ENCODE measurements at places on chromosomes 6 and 20.

DNA sequence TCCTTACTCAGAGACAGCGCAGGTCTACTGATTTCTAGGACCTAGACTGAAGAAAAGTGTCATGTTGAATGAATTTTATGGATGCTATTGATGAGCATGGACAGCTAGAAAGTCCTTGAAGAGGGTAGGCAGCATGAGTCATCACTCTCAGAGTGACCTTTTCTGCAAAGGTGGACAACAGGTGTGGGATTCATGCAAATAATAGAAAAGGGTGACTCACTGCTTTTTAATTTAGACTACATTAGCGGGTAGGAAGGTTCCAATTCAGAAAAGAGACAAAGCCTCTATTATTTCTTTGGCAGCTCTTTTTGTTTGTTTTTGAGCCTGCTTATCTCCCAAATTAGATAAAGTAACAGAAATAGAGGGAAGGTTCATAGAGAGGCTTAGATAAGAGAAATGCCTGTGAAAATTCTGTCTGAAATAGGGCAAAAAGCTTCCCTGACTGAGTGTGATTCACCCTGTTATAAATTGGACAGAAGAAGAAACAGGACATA lies 191.4 kb downstream of the TENT5A start:
- DNase-seq = no peak

DNA sequence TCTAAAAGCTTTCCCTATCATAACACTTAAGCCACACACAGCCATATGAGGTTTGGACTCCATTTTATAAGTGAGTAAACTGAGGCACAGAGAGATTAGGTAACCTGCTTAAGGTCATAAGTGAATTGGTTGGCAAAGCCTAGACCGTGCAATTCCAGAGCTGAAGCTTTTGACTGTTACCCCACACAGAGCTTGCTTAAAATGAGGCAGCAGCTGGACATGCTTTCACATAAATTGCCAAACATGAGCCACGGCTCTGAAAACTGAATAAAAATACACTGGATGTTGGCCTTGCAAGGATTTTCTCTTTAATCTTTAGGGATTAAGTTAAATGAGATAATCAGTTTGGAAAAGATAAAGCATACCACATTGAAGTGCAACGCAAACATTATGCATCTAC lies 2.5 kb downstream of the RIPOR2 start:
- DNase-seq = no peak

DNA sequence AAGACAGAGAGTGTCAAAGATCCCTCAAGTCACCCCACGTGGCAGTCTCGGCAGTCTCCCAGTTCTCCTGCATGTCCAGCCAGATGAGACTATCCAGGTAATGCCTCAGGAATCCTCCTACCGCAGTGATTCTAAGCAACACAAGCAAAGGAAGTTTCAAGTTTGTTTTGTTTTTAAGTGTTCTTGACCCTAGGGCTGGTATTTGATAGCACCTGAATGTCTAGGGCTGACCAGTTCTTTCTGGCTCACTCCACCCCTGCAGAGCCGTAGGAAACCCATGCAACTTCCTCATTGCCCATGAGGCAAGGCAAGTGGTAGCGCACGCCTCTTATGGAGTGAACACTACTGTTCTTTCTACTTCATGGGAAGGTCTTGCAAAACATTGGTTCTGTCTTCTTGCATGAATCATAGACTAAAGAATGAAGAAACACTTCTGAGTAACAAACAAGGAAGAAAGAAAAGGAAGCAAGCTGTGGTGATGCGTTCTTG lies 24.8 kb upstream of the FOXQ1 start:
- no peak for DNase-seq

DNA sequence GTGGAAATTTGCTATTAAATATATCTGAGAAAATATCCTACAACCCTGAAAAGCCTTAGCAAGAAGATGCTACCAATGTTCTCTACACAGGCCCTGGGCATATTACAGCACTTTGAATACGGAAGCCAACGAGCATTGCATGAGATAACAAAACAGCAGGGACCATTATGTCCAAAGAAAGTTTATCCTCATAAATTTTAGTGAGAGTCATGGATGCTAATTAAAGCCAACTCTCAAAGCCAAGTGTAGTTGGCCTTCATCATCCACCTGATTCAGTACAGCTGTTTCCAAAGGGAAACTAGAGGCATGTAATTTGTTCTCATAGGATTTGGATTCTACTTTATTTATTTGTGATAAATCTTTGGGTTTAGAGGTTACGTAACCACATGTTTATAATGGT lies 564.8 kb downstream of the RFPL4B start:
- DNase-seq = no peak

DNA sequence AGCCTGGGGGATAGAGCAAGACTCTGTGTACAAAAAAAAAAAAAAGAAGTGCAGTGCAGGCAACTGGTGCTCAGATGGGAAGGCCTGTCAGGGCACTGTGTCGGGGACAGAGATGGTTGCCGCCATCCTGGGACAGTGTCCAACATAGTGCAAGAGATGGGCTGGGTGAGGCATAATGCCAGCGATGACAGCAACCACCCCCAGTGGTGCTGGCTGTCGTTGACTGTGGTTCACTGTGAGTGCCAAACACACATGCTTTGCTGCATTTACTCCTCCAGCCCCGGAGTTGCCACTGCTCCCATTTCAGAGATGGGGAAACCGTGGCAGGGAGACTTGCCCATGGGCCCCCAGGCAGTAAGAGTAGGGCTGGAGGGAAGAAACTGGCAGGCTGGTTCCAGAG lies 5.2 kb upstream of the C20orf203 start:
- DNase-seq = no peak

DNA sequence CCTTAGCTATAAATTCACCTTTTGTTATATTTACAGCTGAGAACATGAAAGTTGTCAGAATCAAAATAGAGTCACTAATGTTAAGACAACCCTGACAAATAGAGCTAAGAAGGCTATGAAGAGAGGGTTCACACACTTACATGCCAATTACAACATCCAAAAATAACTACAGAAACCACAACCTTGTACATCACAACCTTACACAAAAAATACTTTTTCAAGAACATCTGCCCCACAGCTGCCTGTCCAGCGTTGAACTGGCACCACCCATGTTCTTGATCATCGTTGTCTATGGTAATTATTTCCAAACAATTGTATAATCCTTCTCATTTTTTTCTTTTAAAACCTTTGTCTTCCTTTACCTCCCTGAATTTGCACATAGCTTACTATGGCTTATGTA lies 231.2 kb upstream of the FKBP1C start:
- DNase-seq = no peak

- DNase-seq = no peak
Measured at GRCh38 chr6:135093578-135093977, 39.0 kb upstream of the HBS1L start.

GRCh38 chr6:79551401-79551800 lies 14.2 kb upstream of the LCA5 start:
- no peak for DNase-seq

GRCh38 chr20:14726591-14726990 lies 389.2 kb upstream of the FLRT3 start:
- no peak for DNase-seq

DNA sequence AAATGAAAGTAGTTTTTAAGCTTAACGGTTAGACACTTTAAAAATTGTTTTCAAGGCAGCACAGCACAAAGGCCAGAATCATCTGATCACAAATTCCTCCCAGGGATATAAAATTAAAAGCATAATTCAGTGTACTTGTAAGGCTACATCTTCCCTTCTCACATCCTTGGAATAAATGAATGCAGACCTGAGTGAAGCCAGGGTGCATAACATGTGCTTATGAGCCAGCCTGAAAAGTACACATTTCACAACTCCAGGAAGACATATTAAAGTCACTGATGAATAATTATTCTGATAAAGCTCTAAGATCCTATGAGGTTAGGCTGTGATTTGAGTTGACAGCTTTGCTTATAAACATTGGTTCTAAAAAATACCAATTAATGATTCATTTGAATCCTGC lies 163.6 kb downstream of the BTBD9 start:
- no peak for DNase-seq
